ENCODE measurements at places on chromosomes 2 and 18. TPM values are rescaled to one million over a fixed set of nuclear protein-coding genes. Genes with fewer than 3 reads are reported as not detected.

CFAP221 gene
- polyA plus RNA-seq: 28.5 TPM

WDR12 gene
- polyA plus RNA-seq: 90.8 TPM

TLX2 gene
- 5.0 TPM for polyA plus RNA-seq

RAD51AP2 gene
- polyA plus RNA-seq: 0.06 TPM

CD28 gene
- polyA plus RNA-seq: 1.5 TPM

ALPG gene
- polyA plus RNA-seq: not detected

CTLA4 gene
- polyA plus RNA-seq: 0.33 TPM

GRCh38 chr2:238727585-238728329 lies 120.1 kb upstream of the TWIST2 start:
- DNase-seq: peak; percentile 17
- no peaks in the 10 kb centered on the region for H3K36me3 ChIP-seq
- H3K27ac ChIP-seq: peak overlapping the region; percentile 30

GRCh38 chr18:71808616-71809015 lies 735.5 kb downstream of the CBLN2 start:
- H3K36me3 ChIP-seq: no peaks in the 10 kb centered on the region
- H3K4me3 ChIP-seq: no peak overlapping the region
- no peak overlapping the region for H3K27ac ChIP-seq
- H3K4me1 ChIP-seq: peaks cover 5% of the 10 kb centered on the region
- H3K27me3 ChIP-seq: no peaks in the 10 kb centered on the region

DNA sequence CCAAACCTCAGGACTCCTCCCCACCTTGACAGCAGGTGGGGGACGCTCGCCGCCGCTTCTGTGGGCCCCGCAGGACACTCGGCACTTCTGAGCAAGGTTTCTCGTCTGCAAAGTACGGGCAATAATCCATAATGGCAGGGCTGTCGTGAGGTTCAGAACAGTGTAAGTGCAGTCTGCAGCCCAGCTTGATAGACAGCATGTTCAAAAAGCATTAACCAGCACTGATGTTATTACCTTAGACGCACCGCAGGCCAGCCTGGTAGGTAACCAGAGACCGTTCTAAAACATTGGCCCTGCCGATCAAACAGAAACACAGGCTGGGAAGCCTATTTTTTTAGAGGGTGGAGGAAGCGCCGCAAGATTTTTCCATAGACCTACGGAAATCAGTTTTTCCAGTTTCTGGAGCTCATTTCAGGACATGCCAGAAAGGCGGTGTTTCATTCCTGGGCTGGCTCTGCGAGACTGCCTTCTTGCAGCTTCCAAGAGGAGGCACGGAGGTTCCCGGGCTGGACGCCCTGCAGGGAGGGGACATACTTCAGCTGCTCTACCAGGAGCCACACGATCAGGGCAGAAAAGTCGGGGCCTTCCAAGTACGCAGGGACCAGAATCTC lies 148.7 kb downstream of the TPO start:
- peaks cover 7% of the 10 kb centered on the region for H3K27me3 ChIP-seq
- no peaks in the 10 kb centered on the region for H3K36me3 ChIP-seq
- no peak overlapping the region for H3K4me3 ChIP-seq
- H3K27ac ChIP-seq: no peak overlapping the region
- no peaks in the 10 kb centered on the region for H3K4me1 ChIP-seq

DNA sequence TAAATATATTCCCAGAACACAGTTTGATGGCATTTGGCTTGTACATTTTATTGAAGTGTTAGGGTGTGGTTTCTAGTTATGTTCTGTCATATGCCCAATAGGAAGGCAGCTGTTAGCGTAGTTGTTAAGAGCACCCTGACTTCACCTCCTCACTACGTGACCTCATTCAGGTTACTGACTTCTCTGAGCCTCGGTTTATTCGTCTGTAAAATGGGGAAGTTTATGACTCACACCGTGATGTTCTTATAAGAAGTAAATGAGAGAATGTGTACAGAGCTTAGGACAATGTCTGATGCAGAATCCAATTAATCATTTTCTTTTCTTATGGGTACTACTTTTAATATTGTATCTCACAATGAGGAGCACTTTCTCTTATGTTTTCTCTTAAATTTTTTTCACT lies 226.0 kb downstream of the PTPRM start:
- no peak overlapping the region for H3K4me3 ChIP-seq
- no peaks in the 10 kb centered on the region for H3K4me1 ChIP-seq
- H3K27me3 ChIP-seq: no peaks in the 10 kb centered on the region
- H3K27ac ChIP-seq: no peak overlapping the region

DNA sequence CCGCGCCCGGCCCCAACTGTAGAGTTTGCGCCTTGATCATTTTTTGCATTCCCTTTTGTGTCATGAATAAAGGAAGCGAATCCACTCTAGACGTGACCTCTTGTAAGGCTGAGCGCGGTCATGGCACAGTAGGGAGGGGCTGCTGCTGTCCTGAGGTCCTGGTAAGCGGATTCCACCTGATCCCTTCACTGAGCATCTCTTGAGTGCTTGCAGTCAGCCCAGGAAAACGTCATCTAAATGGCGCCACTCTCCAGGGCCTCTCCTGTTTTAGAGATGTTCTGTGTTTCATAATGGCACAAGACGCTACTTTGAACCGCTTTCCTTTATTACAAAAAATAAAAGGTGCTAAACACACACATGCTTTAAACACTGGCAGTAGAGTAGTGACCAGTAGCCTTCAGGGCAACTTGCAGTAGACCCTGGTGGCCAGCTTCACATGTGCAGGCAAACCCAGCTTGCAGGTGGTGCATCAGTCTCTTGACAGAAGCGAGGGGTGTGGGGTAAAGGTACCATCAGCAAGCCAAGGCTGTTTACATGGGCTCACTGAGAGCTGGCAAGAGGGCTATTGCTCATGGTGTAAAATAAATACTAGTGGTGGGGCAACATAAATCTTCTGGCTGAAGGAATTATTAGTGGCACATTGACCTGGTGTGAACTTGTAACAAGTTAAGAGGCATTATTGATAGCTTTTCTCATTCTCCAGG lies 43.0 kb upstream of the ACKR3 start:
- no peak for DNase-seq
- no peaks in the 10 kb centered on the region for H3K36me3 ChIP-seq
- H3K27me3 ChIP-seq: no peaks in the 10 kb centered on the region

DNA sequence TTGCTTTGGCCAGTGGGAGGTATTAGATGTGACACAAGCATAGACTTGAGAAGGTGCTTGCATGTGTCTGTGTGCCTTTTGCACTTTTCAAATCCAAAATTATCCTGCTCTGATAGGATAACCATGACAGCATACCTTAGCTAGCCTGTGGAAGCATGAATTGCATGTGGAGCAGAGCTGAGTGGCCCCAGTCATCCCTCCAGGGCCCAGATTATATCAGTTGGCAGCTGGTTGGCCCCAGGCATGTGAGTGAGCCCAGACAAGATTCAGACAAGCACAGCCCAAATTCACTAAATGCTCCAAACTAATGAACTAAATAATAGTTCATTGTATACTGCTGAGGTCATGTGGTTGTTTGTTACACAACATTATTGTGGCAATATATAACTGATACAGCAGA lies 18.8 kb downstream of the TACR1 start:
- H3K27ac ChIP-seq: no peak overlapping the region
- no peaks in the 10 kb centered on the region for H3K27me3 ChIP-seq
- no peak for DNase-seq
- no peaks in the 10 kb centered on the region for H3K36me3 ChIP-seq
- no peaks in the 10 kb centered on the region for H3K4me1 ChIP-seq

GRCh38 chr18:10440884-10441283 lies 13.6 kb upstream of the APCDD1 start:
- no peaks in the 10 kb centered on the region for H3K4me1 ChIP-seq
- no peaks in the 10 kb centered on the region for H3K36me3 ChIP-seq
- H3K27ac ChIP-seq: no peak overlapping the region
- DNase-seq: no peak
- peaks cover 6% of the 10 kb centered on the region for H3K27me3 ChIP-seq

DNA sequence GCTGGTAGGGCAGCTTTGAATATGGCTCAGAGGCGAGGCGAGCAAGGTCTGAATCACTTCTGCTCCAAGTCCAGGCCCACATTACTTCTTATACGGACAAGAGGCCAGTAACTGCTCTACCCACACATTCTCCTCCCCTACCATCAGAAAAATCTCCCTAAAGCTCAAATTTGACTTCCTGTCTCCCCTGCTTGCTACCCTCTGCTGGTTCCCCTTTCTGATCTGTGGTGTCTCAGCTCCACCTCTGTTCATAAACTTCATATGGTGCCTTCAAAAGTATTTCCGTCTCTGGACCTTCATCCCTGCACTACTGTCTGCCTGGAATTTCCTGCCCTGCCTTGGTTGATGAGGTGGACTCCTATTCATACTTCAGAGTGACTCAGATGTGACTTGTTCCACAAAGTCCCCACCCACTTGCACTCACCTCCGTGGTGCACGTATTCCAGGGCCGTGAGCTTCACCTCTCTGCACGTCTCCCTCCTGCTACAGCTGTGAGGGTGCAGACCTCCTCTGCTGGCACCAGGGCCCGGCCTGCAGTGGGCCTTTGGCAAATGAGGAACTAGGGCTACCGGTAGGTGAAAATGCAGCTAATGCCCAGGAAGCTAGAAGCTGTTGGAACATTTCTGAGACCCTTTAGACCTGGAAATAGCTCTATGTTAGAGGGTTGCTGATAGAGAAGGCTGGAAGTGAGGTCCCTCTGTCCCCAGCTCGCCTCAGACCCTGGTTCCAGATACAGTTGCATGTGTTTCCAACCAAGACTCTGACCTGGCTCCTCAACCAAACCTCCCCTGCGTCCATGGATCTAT lies 24.6 kb upstream of the KCMF1 start:
- H3K27me3 ChIP-seq: no peaks in the 10 kb centered on the region
- H3K4me3 ChIP-seq: no peak overlapping the region
- DNase-seq: peak; percentile 74
- H3K4me1 ChIP-seq: peaks cover 2% of the 10 kb centered on the region
- no peak overlapping the region for H3K27ac ChIP-seq

DNA sequence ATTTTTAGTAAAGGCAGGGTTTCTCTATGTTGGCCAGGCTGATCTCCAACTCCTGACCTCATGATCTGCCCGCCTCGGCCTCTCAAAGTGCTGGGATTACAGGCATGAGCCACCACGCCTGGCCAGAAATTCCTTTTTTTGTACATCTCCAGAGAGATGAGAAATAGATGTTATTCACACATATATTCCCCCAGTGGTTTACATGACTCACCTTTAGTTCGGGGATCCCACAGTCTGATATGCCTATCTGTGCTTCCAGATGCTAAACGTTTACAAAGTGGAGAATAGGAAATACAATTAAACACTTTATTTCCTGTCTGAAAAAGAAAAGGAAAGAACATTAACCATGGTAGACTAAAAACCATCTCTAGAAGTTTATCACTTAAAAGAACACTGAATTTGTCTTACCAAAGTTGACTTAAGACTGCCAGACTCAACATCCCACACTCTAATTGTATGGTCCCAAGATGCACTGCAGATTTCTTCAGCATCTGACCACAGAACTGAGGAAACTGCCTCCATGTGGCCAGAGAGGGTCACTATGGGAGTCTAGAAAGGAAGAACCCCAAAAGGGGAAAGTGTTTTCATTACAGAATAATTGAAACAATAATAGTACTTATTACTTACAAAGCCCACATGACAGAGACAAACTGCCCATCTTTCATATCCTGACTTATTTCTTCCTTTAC lies 12.6 kb upstream of the ICA1L start:
- no peak for DNase-seq
- no peaks in the 10 kb centered on the region for H3K4me1 ChIP-seq
- H3K4me3 ChIP-seq: no peak overlapping the region
- no peak overlapping the region for H3K27ac ChIP-seq
- peaks cover 52% of the 10 kb centered on the region for H3K36me3 ChIP-seq
- H3K27me3 ChIP-seq: no peaks in the 10 kb centered on the region

DNA sequence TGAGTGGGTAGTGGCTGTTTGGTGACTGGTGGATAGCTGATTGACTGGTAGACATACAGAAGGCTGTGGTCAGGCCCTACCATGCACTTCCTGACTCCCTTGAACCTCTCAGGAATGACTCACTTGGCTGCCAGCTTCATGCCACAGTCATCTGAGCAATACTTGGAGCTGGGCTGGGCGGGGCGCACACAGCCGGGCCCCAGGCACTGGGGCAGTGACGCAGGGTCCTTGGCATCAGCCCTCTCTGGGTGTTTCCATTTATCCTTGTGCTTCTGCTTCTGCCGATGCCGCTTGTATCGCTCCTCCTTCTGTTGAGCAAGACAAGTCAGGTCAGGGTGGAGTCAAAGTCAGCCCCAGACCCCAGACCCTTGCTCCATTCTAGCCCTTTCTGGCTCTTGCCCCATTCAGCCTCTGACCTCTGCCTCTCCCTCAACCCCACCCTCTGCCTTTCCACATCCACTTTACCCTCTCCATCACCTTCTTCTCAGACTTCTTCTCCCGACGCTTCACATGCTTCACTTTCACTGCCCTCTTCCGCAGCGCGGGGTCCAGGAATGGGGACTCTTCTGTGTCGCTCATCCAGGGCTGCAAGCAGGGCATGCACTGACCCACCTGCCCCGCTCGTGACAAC lies 3.0 kb upstream of the MBD1 start:
- no peaks in the 10 kb centered on the region for H3K27me3 ChIP-seq
- peaks cover 37% of the 10 kb centered on the region for H3K36me3 ChIP-seq
- no peak for DNase-seq
- no peak overlapping the region for H3K27ac ChIP-seq
- no peak overlapping the region for H3K4me3 ChIP-seq

DNA sequence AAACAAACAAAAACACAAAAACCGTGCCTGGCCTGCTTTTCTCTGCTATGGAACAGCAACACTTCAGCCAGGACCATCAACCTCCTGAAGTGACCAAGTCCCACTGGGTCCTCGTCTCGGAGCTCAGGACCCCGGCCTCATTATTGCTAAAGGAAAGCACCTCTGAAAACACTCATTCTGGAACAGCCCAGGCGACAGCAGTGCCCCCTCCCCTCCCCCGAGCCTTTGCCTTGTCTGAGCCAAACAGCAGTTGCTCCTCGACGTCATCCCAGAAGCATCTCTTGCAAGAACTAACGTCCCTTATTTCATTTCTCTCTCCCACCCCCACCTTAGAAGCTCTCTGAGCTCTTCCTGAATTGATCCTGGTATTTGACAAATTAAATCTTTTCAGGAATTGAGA lies 27.4 kb downstream of the APCDD1 start:
- no peak overlapping the region for H3K27ac ChIP-seq
- no peaks in the 10 kb centered on the region for H3K27me3 ChIP-seq
- H3K4me1 ChIP-seq: no peaks in the 10 kb centered on the region

DNA sequence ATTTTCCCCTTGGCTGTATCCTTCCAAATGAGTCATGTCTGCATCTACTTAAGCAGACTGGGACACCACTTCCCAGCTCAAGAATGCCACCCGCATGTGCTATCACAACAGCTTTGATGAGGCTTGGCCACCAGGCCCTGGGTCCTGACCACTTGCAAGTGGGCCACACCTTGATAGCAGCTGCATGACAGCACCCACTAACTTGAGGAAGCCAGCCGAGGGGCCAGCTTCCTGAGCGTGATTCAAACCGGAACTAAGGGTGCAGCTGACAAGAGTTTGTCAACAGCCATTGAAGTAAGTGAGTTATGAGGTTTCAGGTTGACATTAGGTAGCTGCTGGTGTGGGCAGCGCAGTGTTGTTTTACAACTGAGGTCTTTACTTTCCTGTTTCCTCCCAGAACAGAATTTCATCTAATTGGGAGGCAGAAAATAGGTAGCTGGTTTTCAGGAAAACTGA lies 54.4 kb downstream of the EPHA4 start:
- H3K27me3 ChIP-seq: no peaks in the 10 kb centered on the region
- DNase-seq: no peak
- no peak overlapping the region for H3K27ac ChIP-seq
- no peak overlapping the region for H3K4me3 ChIP-seq
- H3K4me1 ChIP-seq: peaks cover 17% of the 10 kb centered on the region
- no peaks in the 10 kb centered on the region for H3K36me3 ChIP-seq

- H3K27me3 ChIP-seq: no peaks in the 10 kb centered on the region
- H3K4me3 ChIP-seq: peak overlapping the region; percentile 31
- no peaks in the 10 kb centered on the region for H3K4me1 ChIP-seq
- peaks cover 4% of the 10 kb centered on the region for H3K36me3 ChIP-seq
- DNase-seq: no peak
These were observed 24.1 kb upstream of the RABL2A start for GRCh38 chr2:113602869-113603466.
